ENCODE measurements at places on chromosomes 1 and 21.
A peak's percentile ranks its signal among the peaks of the same experiment; 100 is the strongest.

- no peak for DNase-seq
Measured at GRCh38 chr1:81717230-81717629, 83.5 kb upstream of the ADGRL2 start.

GRCh38 chr1:52665006-52665941, 32.3 kb downstream of the SHISAL2A start:
- no peak for DNase-seq

GRCh38 chr1:36510418-36510817, 27.7 kb upstream of the CSF3R start:
- no peak for DNase-seq

DNA sequence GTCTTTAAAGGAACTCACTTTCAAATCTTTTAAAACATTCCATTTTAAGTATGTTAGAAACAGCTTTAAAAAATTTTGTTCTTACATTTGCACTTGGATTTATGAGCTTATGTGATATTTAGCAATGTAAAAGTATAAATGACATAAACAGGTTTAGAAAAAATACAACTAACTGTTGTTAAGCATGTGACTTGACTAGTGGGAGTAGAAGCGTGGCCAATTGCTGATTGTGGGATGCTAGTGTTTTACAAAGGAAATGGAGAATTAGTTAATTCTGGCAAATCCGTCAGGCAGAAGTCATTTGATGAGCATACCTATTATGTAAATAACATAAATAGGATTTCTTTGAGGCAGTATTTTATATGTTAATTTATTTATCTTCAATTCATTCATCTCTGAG, 175.8 kb downstream of the ADGRL2 start:
- DNase-seq: no peak

- DNase-seq: peak; percentile 84
Measured at GRCh38 chr1:212678456-212679410, 20.9 kb downstream of the BATF3 start.

- peak; percentile 44 for DNase-seq
Measured at GRCh38 chr1:33036051-33036525, 595 bp downstream of the AK2 start.

GRCh38 chr1:5298376-5298775, 644.0 kb downstream of the AJAP1 start:
- no peak for DNase-seq

DNA sequence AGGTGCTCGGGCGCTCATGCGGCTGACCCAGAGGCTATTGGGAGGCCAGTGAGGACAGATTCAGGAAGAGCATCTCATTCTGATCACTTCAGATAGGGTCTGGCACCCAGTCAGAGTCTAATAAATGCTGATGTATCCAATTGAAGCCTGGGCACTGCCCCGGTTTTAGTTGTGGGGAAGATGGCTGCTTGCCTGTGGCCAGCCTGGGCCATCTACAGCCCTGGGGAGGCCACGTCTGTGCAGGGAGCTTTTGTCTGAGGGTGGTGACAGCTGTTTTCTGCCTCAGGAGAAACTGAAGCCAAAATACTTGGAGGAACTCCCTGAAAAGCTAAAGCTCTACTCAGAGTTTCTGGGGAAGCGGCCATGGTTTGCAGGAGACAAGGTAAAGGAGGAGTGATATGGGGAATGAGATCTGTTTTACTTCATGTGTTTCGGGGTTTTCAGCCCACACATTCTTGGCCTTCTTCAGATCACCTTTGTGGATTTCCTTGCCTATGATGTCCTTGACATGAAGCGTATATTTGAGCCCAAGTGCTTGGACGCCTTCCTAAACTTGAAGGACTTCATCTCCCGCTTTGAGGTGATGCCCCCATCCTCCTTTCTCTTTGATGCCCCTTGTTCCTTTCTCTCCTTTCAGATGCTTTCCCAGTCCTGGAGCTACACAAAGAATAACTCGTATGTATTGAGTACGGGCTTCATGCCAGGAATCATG, 2.8 kb downstream of the GSTM5 start:
- DNase-seq: no peak

DNA sequence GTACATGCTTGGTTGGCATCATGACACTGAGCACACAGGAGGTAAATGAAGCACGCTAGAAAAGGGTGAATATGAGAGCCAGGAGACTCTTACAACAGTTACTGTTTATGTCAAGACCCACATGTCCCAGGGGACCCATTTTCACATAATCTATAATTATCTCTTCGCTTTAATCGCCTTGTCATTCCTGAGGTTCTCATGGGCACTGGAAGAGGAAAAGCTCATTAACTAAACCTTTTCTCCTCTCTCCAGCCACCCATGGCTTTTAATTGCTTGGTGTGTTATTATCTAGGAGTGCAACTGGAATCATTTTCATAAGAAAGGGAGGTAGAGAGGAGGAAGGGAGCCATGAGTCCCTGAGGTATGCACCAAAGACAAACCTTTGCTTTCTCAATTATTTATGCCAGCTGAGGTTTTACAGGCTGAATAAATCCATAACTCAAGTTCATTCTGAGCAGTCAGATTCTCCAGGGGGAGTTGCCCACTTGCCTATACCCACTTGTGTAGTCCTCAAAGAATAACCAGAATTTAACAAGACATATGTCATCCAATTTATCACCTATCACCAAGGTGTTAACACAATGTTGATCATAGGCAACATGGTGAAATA, 77.4 kb downstream of the ACBD6 start:
- DNase-seq: no peak

DNA sequence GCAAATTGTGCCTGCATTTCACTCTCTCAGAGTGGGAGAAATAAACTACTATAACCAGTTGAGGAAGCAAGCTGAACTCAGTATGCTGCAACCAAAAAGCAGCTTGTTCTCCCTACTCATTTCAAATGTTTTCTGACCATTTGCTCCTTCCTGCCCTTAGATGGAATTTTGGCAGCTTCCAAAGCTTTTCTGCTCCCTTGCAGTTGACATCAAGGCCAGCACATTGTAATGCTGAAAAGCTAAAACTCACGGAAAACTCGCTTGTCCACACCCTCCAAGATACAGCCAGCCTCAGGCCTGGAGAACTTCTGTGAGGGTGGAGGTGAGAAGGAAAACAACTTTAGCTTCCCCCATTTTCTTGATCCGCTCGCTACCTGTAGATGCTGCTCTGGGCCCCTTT, 5.0 kb upstream of the CHML start:
- DNase-seq: no peak

GRCh38 chr1:24904731-24905354, 25.2 kb downstream of the RUNX3 start:
- no peak for DNase-seq

All from suppressor macrophage treated with lipopolysaccharide for 4 hours (primary cell).